ENCODE measurements at places on chromosomes 11 and 22.

DNA sequence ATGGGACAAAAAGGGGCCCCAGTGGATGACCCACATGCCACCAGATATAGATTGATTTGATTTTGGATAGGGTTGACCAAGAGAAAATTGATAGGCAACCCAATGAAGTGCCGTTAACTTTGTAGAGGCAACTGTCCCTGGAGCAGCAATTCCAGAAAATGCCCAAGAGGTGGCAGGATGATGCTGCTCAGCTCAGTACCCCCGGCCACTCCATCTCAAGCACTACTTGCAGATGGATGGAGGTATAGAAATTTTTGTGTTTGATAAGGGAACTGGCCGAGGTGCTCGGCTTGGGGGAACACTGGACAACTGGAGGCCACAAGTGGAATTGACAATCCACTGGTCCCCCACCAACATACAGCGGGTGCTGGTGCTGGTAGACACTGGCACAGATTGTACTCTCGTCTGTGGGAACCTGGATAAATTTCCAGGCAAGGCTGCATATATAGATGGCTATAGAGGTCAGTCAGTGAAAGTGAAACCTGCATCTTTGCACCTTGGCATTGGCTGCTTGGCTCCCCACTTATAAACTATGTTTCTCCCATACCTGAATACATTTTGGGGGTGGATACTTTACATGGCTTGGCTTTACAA is 86.3 kb downstream of the CCDC83 start:
- DNase-seq, result peak; percentile 10

DNA sequence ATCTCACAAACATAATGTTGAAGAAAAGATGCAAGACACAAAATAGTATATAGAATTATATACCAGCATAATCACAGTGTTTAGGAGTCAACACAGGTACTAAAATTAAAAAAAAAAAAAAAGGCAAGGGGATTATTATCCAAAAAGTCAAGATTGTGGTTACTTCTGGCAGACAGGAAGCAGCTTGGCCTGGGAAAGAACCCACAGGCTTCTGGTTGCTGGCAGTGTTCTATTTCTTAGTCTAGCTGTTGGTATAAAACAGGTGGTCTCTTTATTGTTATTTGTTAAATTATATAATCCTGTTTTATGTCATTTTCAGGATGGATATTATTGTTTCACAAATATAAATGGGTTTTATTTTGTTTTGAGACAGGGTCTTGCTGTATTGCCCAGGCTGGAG is 54.0 kb downstream of the C11orf58 start:
- no peak for DNase-seq

- no peak for DNase-seq
Observed at GRCh38 chr11:19829109-19829837, 116.6 kb downstream of the NAV2 start.

DNA sequence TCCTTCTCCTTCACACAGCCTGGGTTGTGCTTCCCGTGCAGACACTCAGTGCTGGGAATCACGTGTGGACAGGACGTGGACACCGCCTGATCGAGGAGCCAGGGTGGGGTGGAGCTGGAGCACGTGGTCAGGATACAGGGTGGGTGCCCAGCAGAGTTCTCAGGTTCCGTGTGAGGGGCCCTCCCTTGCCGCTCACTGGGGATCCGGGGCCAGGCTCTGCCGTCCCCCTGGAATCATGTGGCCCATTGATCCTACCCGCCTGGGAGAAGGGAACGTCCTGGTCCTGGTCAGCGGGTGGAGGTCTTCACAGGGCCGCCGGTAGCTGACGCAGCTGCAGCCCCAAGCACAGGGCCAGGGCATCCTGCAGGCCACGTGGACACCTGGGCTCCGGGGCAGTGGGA is 397.7 kb downstream of the TBC1D22A start:
- DNase-seq, result no peak

GRCh38 chr11:115321605-115322289 is 182.5 kb downstream of the CADM1 start:
- no peak for DNase-seq

DNA sequence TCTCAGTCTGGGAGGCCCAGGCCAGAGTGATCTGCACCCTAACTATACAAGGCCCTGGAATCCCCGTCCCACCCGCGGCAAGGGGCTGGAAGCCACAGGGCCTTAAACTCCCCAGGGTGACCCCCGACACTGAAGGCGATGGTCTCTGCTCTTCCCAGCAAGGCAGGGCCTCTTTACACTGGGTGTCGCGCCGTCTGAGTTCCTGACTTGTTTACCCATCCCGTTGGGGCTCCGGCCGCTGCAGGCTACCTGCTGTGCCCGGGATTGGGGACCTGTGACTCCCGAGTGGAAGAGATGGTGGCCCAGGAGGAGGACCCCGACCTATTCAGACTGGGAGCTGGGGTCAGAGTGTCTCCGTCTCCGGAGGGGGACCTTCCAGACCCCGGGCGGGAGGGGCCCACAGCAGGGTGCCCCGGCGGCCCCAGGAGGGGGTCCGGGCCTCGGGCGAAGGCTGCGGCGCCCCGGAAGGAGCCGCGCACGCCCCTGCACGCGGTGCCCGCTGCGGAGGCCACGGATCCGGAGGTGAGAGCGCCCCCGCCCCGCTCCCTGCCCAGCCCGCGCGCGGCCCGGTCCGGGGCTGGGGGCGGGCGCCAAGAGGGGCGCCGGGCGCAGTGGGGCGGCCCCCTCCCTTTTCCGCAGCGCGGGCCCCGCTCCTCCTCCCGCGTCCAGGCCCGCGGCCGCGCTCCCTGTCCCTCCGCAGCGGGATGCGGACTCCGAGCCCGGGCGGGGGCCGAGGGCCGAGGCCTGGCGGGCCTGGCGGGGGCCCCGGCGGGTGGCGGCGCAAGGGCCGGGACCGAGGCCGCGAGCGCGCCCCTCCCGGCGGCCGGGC is 560 bp upstream of the MPPED1 start:
- DNase-seq, result no peak

DNA sequence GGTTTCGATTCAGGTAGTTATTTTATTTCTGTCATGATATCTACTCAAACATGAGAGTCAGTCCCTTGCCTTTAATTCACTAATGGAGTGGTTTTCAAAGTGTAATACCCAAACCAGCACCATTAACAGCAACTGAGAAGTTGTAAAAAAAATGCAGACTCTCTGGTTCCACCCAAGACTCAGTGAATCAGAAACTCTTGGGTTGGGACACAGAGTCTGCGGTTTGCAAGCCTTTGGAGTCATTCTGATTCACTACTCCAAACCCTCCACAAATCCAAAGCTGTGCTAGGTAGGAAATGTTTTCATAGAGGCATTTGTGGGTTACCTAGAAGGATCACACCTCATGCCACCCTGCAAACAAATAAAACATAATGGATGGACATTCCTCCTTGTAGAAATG is 340.1 kb downstream of the NTM start:
- no peak for DNase-seq

DNA sequence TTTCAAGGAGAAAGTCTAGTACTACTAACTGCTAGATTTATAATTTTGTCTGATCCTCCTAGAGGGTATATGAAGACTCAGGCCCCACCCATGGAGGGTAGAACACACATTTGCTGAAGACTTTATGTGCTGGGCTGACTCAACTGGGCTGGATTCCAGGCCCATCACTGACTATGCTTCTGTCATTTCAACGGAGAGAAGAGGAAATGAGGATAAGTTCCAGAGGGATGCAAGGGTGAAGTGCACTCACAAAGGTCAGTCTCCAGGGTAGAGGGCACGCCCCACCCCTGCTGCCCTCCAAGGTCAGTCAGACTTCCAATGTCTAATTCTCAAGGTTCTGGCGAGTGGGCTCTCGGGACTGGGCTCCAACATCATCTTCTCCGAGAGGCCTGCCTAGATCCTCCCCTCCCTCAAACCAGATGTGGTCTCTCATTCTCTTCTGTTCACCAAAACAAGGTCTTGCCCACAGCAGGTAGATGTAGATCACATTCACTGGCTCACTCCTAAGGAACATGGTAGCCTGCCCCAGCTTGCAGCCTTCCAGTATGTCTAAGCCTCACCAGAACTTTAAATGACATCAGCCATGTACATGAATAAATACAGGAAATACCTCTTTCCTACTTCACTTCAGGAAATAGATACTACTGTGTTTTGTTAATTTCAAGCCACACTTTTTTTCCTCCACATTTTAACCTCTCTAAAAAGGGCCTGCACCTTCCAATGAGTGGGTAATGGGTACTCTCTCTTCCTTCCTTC is 7.3 kb upstream of the C11orf86 start:
- DNase-seq, result no peak

- DNase-seq, result peak; percentile 67
Observed at GRCh38 chr22:23281406-23282088, 101.2 kb downstream of the BCR start.

DNA sequence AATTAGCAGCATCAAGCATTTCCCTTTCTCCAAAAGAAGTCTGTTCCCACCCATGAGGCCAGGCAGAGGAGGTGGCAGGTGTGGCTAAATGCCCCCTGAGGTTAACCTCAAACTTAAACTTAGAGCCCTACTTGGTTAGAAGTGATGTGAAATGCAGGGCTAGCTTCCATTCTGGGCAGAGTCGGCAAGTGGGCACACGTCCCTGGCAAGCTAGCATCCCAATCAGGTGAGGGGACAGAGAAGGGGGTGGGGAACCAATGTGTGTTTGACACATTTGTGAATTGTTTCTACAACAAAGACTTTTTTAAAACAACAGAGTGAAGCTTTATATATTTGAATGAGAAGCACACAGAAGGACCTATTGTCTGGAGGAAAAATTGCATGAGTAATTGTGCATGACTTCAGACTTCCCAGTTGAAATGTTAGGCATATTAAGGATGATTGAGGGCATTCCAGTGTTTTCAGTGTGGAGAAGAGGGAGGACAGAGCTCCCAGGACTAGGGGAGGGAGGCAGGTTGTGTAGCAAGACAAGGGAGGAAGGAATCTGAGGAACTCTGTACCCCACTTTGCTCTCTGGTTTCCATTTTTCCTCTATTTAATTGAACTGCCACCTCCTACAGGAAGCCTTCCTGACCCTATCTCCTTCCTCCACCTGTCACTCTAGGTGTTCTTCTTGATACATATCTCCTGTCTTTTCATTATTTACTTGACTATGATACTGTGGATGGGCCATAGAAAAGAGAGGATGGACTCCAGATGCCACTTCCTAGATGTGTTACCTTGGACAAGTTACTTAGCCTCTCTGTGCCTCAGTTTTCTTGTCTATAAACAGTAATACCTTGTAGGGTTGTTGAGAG is 83.3 kb upstream of the PICALM start:
- DNase-seq, result no peak

DNA sequence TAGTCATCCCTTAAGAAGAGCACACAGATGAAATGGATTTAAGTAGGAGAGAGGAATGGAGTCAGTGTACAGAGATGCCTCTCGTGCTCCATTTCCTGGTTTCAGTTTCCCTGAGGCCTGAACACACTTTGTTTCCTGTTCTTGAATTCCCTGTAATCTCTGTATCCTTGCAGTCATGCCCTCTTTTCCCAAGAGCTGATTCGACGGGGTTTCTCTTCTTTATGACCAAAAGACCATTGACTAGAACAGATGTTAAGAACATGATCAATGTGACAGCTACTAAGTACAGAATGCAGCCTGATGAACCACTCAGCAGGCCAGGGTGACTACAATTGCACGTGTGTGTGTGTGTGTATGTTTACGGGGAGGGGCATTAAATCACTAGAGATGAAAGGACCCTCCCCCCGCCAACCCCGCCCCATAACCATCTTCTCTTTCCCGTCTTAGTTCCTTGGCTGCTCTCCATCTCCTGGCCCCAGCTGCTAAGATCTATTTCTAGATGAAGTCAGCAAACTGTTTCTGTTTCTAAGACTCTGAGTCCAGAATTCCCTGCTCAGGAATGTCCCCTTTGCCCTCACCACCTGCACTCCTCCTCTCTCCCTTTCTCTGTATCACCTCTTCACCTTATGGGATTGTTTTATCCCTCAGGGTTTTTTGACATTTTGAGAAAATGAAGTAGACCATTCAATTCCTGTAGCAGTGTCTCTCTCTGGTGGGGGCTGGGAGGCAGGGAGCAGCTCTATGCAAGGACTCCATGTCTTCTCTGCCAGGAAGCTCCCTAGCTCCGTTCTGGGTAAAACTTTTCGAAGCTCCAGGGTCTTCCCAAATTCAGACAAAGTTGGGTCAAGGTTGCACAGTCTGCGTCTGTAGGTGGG is 26.0 kb downstream of the SLC22A6 start:
- no peak for DNase-seq

DNA sequence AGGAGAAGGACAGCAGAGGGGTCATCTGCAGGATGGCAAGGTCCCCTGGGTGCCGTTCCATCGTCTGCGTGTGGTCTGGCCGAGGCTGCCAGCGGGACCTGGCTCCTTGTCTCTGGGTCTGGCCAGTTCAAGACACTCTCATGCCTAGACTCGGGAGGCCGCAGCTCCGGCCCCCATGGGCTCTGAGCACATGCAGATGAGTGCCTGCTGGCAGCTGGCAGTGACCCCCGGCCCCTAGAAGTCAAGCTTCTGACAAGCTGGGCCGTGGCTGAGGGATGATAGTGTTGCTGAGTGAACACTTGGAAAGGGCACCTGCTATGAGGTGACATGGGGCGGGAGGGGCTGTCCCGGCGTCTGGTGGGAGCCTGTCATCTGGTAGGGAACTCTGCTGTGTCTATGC is 1180.6 kb downstream of the BRD1 start:
- DNase-seq, result no peak

- no peak for DNase-seq
Observed at GRCh38 chr11:27452147-27452546, 20.4 kb downstream of the LGR4 start.

DNA sequence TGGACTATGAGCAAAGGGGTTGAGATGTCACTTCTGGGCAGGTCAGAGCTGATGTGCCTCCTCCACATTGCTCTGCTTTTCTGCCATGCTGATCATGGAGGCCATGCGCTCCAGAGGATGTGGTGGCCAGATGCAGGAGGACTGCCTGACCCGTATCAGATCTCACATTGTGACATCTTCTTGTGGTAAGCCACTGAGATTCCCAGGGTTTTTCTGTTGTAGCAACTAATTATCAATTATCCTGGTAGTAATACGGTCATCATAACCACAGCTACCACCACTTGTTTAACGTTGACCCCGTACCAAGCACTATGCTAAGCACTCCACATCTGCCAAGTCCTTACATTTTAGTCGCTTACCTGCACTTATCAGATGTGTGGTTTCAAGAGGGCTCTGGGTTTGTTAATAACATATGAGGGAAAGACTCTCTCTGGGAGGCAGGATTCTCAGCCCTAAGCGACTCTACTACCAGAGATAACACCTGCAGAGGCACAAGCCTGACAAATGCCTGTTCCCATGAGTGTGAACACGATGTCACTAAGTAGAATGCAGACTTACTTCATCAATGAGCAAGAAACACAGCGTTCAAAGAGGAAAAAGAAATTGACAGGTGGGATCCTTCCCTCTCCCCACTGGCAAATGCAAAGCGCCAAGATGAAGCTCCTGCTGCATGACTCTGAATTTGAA is 63.6 kb upstream of the TIMP3 start:
- no peak for DNase-seq

GRCh38 chr11:35265755-35266454 is 126.9 kb downstream of the CD44 start:
- no peak for DNase-seq

GRCh38 chr22:45496451-45496941 is 6.2 kb upstream of the FBLN1 start:
- DNase-seq, result no peak
